ENCODE measurements at places on chromosomes 11 and 22. TPM values are rescaled to one million over a fixed set of nuclear protein-coding genes. Genes with fewer than 3 reads are reported as not detected.

CABP7 gene
- not detected for total RNA-seq

HEPN1 gene
- total RNA-seq: not detected

CASP5 gene
- not detected for total RNA-seq

F2 gene
- 0.19 TPM for total RNA-seq

NXPE2 gene
- total RNA-seq: not detected

TNKS1BP1 gene
- 152 TPM for total RNA-seq

LMO2 gene
- total RNA-seq: 0.70 TPM

OR52N4 gene
- total RNA-seq: not detected

DKK3 gene
- 548 TPM for total RNA-seq

CACNA1I gene
- 0.03 TPM for total RNA-seq

OR5A1 gene
- total RNA-seq: not detected

OR10AG1 gene
- not detected for total RNA-seq

FAM168A gene
- 53.1 TPM for total RNA-seq

INPP5J gene
- 3.5 TPM for total RNA-seq

TP53I11 gene
- total RNA-seq: 159 TPM

GLYAT gene
- total RNA-seq: not detected

SOX10 gene
- not detected for total RNA-seq

SYT8 gene
- total RNA-seq: 6.2 TPM

GRIA4 gene
- total RNA-seq: not detected
